ENCODE measurements at places on chromosomes 6 and 20.

DNA sequence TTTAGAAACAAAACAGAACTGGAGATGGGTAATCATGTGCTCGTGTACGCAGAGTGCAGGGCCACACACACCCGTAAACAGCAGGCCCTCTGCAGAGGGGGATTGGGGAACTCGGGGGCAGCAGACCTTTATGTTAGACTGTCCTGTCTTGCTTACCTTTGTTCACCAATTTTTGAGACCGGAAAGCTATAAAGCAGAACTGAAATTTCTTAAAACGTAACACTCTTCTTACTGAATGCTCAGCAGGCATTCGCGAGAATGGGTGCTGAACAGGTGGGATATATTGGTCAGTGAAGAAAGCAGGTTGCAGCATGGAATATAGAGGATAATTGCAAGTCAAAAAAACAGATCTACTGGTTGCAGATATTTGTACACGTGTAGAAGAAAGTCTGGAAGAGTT is 211.1 kb downstream of the BMP7 start:
- no peak for DNase-seq

DNA sequence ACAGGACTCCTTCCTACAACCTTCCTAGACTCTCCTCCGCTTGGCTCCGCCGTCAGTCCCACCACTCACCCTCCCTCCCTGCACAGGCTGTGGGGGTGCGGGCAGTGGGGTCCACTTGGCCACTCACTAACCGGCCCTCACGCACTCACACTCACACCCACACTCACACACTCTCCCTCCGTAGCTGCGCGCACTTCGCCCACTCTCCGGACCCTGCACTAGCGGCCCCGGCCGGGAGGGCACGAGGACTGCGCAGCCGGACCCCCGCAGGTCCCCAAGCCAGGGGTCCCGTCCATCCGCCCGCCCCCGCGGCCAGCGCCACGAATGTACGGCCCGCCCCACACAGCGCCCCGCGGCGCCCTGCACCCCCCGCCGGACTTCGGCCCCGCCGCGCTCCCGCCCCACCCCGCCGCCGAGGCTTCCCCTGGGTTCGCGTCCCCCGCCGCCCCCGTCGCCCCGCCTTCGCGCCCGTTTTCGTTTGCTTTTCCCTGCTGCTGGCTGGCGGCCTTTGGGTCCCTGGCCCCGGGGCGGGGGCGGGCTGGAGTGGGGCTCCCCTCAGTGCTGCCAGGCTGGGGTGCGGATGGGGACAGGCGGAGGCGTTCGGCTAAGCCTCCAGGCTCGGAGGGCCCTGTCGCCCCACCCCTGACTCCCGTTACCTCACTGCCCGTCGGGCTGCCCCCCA is 23.0 kb upstream of the SLC22A7 start:
- no peak for DNase-seq

- DNase-seq: no peak
Observed at GRCh38 chr6:105648276-105648675, 245.4 kb upstream of the PREP start.

DNA sequence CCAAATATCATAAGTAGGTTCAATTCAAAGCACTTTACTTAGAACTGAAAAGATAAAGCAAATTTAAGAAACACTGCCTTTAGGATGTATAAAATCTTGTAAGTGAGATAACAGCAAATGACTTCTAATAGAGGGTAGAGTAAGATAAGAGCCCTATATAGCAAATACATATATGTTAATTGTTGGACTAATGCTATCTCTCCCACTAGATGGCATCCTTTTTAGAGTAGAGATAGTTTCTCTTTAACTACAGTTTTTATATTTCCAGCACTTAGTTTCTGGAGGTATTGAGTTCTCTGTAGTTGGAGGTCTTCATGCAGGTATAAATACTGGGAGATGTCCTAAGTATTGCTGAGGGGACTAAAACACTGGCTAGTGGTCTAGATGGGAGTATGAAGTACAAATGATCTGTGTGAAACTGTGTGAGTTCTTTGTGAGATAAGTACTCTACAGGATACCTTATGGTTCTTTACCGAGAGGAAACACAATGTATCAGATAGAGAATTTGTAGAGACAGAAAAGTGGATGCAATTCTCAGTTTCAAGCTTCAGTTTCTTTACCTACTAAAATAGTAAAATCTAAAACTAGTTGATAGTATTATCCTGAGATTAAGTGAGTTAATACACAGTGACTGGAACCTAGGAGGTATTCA is 399.3 kb downstream of the KHDRBS2 start:
- DNase-seq: no peak

GRCh38 chr6:118709859-118710350 is 58.5 kb upstream of the CEP85L start:
- peak; percentile 92 for DNase-seq

DNA sequence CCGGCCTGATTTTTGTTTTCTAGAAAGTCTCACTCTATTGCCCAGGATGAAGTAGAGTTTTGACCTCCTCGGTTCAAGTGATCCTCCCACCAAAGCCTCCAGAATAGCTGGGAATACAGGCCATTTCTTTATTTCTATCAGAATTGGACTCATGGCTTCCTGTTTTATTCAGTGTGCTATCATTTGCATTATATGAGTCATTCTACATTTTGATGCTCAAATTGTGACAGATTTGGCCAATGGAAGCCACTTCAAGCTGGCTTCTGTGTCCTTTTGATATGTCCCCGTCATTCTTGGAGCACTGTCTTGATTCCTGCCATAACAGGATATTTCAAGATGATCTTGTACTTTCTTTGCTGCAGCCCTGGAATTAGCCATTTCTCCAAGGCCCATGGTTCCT is 75.1 kb downstream of the CNBD2 start:
- no peak for DNase-seq

GRCh38 chr20:2130062-2130591 is 28.5 kb downstream of the STK35 start:
- DNase-seq: peak; percentile 17

- no peak for DNase-seq
Observed at GRCh38 chr6:121961619-121962125, 437.8 kb upstream of the HSF2 start.

DNA sequence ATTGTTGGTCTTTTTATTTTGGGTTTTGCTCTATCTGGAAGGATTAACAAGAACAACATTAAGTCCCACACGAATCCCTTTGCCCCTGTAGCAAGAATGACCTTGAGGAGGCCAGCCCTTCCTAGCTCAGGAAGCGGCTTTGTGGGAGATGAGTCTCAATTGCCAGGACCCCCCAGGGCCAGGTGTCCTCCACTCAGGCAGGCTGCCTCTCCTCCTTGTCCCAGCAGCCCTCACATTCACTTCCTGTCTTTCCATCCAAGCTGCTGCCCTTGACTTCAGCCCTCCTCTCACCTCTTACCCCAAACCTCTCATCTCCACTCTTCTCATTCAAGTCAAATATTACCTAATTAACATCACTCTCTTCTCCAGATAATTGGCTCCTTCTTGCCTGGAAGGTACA is 22.6 kb upstream of the SYNDIG1 start:
- DNase-seq: no peak

GRCh38 chr6:131764350-131764749 is 43.5 kb upstream of the ENPP1 start:
- DNase-seq: no peak

GRCh38 chr6:121879149-121879548 is 443.7 kb downstream of the GJA1 start:
- no peak for DNase-seq

- no peak for DNase-seq
Observed at GRCh38 chr6:31861919-31862343, 690 bp downstream of the NEU1 start.

DNA sequence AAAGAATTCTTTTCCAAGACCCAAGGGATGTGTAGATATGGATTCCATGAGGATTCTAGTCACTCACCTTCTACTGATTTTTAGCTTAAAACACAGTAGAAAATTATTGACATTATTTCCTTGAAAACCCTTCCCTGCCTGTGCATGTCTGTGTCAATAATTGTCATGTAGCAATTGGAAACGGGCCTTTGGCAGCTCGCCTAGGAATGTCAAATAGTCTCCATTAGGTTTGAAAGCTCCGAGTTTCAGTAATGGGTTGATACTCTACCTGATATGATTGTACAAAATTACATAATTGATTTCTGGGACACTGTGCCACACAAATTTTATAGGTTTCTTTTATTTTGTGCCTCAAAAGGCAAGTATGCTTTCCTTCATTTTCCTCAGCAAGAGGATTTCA is 515.2 kb upstream of the ARID1B start:
- DNase-seq: no peak

GRCh38 chr6:168440520-168441433 is at the start of gene SMOC2:
SMOC2 (plus strand) TSS chr6:168441184; CDS start chr6:168441371, 187 bp downstream.
- no peak for DNase-seq

DNA sequence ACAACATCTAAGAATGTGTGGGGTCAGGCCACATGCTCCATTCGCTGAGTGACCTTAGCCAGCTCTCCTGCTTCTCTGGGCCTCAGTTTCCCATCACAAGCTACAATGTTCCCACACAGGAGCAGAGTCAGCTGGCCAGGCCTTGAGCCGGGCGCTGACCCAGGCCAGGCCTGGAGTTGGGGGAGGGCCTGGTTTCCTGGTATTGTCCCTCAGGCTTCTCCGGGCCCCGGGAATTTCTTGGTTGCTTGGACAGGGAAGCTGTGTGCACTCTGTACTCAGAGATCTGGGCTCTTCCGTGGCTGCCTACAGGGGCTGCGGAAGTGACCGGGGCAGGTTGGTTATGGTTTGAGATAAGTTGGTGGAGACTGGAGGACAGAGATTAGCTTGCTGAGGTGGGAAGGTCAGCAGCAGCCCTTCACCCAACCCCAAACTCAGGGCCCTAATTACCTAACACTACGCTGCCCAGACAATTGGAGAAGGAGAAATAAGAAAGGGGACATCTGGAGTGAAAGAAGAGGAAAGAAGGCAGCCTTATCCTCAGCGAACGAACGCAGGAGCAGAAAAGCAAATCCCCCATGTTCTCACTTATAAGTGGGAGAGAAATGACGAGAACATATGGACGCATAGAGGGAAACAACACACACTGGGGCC is 6.2 kb downstream of the TGM2 start:
- DNase-seq: peak; percentile 36

DNA sequence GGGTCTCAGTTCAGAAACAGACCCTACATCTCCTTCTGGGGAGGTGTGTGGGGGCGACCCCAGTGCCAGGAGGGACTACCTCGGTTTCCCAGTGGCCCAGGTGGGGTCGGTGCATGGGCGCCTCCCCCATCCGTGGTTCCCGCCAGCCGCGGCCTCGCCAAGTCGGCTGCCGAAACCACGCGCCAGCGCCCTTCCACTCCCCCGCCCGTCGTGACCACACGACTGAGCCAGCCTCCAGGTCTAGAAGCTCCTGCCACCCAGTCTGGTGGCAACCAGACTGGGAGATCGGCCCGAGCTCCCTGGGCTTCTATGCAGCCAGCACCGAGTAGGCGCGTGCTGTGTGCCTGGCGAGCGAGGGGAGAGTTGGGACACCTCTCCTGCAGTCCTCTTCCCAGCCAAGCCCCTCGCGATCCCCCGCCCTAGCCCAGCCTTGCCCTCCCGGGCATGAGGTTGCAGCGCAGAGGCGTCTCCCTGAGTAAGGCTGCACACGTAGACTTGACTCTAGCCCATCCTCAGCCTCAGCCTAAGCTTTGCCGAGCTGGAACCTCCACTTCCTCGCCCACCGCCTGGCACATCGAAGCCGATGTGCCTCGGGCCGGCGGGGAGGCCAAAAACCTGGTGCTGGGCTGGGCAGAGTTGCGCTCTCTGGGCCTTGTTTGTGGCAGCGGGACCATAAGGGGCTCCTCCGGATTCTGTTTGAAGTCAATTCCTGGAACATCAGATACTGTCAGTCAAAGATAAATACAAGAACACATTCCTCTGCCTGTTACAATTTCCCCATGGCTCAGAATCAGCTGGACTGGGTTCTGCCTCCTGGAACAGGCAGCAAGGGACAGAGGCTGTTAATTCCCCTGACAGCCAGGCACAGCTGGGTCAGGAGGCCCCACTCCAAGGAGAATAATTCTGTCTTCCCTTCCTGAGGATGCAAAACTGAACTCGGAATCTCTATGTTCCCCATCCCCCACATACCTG is 1.5 kb upstream of the CPNE5 start:
- DNase-seq: no peak

DNA sequence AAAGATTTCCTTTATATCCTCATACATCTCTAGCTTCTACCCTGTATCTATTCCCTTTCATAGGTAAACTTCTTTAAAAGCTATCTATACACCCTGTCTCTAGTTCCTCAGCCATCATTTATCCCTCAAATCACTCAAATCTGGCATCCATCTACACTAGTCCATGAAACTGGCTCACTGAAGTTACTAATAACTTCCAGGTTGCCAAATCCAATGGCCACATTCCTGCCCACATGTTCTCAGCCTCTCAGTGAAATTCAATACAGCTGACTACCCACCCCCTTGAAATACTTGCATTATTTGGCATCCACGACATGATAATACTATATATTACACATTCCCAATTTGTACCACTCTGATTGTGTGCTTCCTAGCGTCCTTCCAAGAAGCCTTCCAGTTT is 8.7 kb downstream of the REPS1 start:
- no peak for DNase-seq

DNA sequence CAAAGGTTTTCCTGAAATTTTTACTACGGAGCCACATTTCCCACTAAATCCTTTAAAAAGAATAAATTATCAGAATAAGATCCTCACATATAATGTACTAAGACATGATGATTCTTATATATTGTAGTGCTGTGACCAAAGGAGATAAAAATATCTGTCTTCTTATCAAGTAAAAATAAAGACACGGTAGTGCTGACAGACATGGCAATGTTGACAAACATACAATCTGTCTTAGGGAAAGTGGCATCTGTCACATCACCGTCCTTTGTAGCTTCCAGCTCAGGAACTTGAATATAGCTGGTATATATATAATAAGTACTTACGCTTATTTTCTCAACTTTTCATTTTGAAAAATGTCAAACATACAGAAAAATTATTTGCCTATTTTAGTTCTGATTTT is 66.8 kb downstream of the NUDT3 start:
- no peak for DNase-seq

DNA sequence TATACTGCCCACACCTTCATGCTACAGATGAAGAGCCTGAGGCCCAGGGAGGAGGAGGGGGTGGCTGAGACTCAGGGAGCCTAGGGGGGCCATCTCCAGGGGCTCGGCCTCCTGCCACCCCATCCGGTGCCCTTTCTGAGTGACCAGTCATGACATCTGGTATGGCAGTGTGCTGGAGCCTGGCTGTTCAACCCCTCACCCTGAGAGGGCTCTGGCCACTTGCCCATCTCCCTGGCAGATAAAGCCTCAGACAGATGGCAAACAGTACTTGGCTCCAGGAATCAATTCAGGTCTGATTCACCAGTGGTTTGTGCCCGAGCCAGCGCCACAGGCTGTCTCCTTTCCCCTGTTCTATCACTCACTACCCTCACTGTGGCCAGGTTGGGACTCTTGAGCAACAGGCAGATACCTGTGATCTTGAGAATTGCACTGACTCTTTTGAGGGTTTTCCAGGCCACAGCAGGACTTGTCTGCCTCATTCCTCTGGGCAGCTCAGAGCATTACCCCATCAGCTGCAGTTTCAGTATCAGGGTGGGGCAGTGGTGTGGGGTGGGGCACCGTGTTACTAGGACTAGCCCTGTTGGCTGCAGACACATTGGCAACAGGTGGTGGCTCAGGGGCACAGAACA is 22.8 kb downstream of the SRSF3 start:
- DNase-seq: no peak
